Fibroblast of skin of abdomen (primary cell): ENCODE measurements at places on chromosomes 3 and 15.

DNA sequence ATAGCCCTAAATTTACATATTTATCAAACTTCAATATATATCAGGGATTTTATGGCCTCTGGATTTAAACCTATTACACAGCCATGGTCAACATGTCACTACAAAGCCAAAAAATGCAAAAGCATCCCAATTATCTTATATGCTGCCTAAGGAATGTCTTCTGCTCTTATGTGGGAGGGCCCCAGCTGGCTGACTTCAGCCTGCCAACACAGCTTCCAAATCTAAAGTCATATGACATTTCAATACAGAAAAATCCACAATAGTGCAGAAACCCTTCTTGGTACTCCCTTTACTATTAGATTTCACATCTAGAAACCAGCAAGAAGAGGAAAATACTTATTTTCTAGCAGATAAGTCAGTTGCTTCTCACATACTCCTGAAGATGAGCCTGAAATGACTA lies 6.4 kb downstream of the PFN2 start:
- DNase-seq: peak; percentile 53

DNA sequence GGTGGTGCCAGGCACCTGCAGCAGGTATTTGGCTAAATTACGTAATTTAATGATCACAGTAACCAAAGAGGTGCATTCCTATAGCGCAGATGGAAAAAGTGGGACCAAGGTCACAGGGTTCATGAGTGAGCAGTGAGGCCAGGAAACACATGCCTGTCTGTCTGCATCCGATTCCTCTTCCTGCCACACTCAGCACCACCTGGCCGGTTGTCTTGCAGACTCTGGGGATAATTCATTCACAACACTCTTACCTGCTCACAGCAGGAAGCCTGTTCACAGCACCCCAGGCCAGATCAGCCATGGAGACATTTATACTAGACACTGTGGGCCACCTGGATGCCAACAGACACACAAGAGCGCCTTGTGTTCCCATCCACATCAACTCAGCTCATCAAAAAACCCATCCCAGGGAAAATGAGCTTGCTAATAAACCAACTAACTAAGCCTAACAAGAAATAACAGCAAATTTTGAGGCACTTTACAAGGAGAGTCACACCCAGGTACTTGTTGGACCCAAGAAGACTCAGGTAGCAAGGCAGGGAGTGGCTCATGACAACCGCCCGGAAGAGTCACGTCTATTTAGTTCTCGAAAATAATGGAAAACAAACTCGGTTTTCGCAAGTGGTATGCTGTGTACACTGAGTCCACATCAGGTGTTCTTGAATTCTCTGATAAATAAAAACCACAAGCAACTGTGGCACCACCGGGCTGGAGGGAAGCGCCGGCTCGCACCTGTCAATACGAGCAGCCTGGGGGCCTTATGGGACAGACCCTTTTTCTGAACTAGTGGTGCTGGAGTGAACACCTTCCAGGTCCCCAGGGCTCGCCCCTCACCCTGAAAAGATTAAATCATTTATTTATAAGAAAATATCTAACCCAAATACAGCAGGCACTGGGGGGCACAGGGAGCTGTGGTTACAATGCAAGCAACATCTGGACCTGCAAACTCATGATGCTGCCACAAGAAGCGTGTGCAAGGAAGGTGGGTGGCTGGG lies 40.5 kb downstream of the FAM174B start:
- DNase-seq: no peak

- peak; percentile 71 for DNase-seq
Measured at GRCh38 chr3:172673210-172673679, 37.6 kb downstream of the NCEH1 start.

- DNase-seq: no peak
Measured at GRCh38 chr3:170513642-170514041, 72.2 kb downstream of the SLC7A14 start.

DNA sequence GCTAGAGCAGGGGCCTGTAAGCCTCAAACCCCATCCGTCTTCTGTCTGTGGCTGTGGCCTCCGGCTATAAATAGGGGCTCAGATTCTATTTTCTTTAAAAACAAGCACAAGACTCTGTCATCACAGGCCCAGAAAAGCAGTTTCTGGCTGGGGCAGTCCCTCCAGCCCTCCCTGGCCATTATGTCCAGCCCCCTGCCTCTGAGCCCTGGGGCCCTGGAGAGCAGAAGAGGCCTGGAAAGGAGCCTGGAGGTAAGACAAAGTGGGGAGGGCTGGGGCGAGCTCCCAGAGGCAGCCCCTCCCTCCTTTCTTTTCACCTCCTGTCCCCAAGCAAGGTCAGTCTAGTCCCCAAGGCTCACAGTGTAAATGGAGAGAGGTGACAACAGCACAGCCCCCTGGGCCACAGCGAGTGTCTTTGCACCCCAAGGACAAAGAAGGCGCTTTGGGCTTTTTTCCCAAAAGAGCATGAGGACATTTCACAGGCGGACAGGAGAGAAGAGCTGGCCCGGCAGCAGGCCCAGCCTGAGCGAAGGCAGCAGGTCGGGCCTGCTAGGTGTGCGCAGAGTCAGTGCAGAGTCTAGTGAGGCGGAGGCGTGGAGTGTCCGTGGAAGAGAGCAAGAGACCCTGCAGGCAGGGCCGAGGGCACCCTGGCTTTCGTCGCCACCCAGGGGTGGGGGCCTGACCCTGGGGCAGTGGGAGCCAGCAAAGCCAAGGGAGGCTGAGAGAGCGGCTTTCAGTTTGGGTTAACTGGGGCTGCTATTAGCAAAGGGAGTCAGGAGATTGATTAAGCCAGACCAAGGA lies 188.3 kb downstream of the TBC1D2B start:
- no peak for DNase-seq

GRCh38 chr3:122502941-122503340 lies 11.8 kb downstream of the KPNA1 start:
- no peak for DNase-seq

GRCh38 chr3:127717357-127718244 lies 44.8 kb downstream of the ABTB1 start:
- peak; percentile 81 for DNase-seq

DNA sequence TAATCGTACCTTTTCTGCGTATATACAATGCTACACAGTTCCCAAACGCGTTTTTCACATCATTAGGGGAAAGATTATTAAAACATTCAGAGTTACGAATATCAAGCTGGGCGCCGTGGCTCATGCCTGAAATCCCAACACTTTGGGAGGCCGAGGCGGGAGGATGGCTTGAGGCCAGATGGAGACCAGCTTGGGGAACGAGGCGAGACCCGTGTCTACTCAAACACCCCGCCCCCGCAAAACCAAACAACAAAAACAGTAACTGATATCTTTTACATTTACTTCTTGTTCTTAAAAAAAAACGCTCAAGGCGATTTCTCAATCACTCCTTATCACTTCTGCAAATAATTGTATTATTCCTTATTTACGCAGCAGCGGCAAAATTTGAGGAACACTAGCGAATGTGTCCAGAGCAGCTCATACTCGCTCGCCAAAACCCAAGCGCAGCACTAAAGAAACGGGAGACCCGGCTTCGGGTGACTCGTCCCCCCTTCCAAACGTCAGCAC lies 1.2 kb downstream of the ZBTB11 start:
- no peak for DNase-seq

GRCh38 chr3:182978387-182978786 lies 2.0 kb downstream of the DCUN1D1 start:
- no peak for DNase-seq

DNA sequence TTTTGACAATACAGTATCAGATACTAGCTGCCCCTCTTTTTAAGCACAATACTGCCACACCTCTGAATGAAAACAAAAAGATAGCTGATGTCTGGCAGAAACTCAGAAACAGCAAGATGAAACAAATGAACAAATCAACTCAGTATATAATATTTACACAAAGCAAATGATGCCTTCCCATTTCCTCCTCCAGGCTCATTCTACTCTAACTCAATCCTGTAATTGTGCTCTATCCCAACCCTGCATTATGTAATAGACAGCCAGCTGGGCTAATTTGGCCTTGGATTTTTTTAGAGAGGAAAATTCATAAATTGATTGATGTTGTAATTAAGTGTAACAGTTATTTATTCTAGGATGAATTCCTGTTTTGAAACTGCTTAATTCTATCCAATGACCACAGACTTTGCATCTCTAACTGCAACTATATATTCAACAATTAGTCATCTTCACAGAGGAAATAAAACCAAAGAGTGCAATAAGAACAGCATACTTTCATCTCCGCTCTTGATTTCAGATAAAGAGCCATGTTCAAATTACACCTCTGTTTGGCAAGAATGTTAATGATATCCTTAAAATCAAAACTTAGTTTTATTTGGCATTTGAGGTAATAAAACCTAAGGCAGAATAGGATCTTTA lies 6.1 kb downstream of the ATG3 start:
- peak; percentile 2 for DNase-seq

- peak; percentile 71 for DNase-seq
Measured at GRCh38 chr15:63369781-63370180, 11.9 kb downstream of the CA12 start.

DNA sequence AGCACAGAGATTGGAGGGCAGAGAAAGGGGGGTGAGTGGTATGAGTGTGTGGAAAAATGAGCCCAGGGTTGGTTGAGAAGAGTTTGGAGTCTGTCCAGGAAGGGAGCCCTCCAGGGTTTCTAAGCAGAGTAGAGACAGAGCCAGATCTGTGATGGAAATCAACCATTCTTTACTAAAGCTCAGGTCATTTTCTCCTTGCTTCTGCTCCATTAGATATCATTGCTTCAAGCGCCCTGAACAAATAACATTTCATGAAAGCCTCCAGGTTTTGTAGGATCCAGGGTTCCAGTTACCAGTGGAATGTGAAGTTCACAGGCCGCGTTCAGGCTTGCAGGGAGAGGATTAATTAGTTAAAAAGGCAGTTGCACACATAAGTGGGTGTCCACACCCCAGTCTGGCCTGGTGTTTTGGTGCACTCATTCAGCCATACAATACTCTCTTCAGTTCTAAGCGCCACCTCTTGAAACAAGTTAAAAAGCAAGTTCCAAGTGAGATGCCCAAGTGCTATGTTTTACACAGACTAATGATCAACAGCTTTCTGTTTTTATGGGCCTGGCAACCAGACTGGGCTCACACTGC lies 16.4 kb upstream of the BOC start:
- DNase-seq: no peak

GRCh38 chr15:45777781-45778180 lies 143.0 kb downstream of the SQOR start:
- no peak for DNase-seq

GRCh38 chr3:66179793-66180192 lies 41.0 kb upstream of the SLC25A26 start:
- DNase-seq: peak; percentile 13

- no peak for DNase-seq
Measured at GRCh38 chr3:98594628-98595324, 1.4 kb upstream of the CPOX start.

GRCh38 chr15:72857331-72858063 lies 73.9 kb upstream of the ADPGK start:
- no peak for DNase-seq

DNA sequence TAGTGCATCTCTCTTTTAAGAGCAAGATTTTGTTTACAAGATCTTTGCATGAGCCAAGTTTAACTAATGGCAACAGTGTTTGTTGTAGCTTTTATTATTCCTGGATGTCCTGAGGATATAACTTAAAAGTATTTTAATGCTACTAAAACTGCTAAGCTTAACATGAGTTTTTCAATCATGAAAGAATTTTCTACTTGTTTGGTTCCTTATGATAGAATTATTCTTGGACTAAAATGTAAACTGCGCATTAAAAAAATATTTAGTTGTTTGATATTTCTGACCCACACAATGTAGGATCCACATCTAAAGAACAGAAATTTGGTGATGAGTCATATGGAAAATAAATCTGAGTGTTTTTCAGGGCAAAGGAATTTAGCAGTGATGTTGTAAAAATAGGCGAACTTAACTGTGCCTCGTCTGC lies 70.8 kb downstream of the RAP2B start:
- peak; percentile 73 for DNase-seq

GRCh38 chr3:197592361-197593045 lies 36.7 kb upstream of the BDH1 start:
- DNase-seq: no peak

DNA sequence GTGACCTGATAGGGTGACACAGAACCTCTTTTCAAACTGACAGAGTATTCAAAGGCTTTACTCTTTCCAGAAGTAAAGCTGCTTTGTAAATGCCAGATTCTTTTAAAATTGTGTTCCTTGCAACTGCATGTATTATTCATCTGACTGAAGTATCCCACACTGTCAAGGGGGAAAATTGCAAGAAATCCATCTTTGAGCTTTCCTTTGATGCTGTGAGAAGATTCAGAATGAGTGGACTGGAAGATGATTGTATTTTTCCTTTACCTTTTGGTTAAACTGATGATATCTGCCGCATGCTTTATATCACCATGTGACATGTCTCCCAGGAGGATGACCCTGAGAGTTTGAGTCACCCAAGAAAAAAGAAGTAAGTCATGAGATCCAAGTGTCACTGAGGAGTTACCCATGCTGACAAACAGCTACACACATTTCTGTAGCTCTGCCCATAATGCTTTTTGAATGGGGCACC lies 250.8 kb upstream of the CBLB start:
- DNase-seq: peak; percentile 56

GRCh38 chr3:141646760-141647561 lies 91.1 kb upstream of the RNF7 start:
- DNase-seq: peak; percentile 45

DNA sequence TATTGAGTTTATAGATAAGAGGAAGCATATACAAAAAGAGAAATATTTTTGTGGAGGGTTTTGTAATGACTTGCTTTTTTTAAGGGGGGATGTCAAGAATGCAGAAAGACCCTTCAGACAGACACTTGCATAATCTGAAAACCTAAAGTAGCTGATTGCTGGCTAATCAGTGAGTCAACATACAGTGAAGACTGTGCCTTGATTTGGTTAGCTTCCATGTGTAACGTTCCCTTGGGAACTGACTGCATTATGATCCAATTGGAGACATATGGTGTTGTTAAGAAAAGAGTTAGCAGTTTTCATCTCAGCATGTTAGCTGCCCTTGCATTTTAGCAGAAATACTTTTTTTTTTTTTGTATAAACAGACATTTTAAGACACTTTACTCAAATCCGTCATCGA lies 483.2 kb downstream of the RBMS3 start:
- peak; percentile 93 for DNase-seq

DNA sequence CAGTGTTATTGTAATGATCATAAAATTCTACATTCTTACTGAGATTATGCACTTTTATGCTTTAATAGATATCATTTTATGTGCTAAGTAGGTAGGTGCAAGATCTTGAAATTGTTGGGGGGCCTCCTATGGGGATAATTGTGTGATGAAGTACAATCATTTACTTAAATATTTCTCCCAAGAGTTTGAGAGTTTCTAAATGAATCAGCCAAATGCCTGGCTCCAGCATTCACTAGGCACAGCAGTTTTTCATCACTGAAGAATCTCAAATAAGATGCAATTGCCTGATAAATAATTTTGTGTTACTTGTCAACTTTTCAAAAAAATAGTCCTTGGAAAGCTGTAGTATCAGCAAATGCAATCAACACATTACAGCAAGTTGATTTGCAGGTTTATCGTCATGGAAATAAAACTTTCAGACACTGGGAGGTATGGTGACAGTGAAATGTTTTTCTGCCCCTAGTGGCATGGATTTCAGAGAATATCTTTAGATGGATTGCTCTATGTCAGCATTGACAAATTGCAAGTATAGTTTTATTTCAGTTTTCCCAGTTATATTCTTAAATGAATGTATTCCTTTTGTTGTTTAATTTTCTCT lies 167.1 kb downstream of the NEK11 start:
- DNase-seq: peak; percentile 2

GRCh38 chr3:25420147-25420546 lies 7.9 kb upstream of the RARB start:
- DNase-seq: no peak
